ENCODE measurements at places on chromosomes 1 and 21. TPM values are rescaled to one million over a fixed set of nuclear protein-coding genes. Genes with fewer than 3 reads are reported as not detected.

The CD34 gene
- not detected for total RNA-seq

The LRRC38 gene
- not detected for total RNA-seq

The GPR25 gene
- total RNA-seq: not detected

The DNASE2B gene
- total RNA-seq: not detected

DNA sequence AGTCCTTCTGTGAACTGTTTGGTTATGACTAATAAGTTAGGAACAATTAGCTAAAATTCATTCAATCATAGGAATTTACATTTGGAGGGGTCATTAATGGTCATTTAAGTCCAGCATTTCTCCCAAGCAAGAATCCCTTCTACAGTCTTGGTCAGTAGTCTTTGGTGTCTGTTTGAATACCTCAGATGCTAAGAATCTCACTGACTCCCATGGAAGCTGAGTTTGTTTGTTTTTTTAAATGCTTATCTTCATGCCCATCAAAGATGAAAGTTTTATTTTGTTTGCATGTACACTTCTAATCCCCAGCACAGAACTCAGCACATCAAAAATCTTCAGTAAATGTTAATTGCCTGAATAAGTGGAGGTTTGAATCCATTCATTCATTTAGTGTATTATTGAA lies 41.3 kb upstream of the SLC44A3 start:
- no peak for DNase-seq

DNA sequence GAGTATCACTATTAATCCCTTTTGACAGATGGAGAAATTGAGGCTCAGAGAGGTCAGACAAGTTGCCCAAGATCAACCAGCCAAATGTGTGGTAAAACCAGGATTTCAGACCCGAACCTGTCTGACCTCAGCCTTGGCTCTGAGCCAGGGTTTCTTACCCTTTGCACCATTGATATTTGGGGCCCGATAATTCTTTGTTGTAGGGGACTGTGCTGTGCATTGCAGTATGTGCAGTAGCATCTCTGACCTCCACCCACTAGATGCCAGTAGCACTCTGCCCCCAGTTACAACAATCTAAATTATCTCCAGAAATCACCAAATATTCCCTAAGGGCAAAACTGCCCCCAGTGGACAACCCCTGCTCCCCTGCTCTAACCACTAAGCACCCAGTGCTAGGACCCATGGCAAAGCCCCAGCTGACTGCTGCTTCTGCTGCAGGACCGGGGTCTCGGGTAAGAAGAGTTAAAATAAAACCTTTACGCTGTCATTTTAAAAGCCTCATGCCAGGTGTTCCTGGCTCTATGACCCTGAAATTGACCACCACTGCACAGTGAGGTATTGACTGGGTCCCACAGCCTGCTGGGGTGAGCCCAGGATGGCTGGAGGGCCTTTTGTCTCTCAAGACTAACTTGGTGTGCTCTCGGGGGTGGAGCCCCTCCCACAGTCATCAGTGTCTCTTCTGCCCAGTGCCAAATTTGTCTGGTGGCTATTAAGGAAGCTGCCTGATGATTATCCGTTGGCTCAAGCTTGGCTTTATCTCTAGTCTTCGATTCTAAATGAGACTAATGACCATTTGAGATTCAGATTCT lies 5.6 kb upstream of the MAN1C1 start:
- no peak for DNase-seq

DNA sequence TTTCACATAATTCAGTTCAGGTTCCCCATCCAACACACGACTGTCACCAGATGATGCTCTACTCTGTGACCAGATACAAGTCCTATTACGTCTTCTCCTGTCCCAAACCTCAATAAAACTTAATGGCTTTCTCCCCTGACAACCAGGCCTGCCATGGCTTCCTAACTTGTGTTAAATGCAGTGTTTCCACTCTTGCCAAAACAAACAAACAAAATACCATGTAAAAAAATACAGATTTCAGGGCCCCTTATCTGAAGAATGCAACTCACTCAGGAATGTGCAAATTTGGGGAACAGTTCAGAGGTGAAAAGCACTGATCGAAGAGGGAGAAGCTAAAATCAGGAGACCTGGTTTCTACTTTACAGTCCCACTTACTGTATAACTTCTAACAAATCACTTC lies 863 bp upstream of the NUF2 start:
- DNase-seq: peak; percentile 1

GRCh38 chr1:226945106-226945857 lies 5.2 kb downstream of the COQ8A start:
- peak; percentile 85 for DNase-seq

DNA sequence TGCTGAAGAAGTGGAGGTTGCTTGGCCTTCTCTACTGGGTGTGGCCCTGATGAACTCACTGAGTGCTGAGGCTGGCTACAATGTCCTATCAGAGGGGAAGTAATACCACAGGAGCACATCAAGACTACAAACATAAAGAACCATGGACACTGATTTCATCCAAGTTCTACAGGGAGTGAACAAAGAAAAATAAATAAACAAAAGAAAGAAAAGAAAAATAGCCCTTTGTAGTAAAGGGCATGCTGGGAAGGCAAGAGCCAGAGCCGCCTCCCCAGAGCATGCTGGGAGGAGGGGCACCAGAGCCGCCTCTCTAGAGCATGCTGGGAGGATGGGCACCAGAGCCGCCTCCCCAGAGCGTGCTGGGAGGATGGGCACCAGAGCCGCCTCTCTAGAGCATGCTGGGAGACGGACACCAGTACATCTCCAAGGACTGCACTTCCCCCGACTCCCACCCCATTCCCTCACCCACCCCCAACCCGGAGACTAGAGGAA lies 65.9 kb downstream of the LAMC2 start:
- no peak for DNase-seq

GRCh38 chr1:155120253-155120652 lies 7.4 kb upstream of the EFNA1 start:
- no peak for DNase-seq

DNA sequence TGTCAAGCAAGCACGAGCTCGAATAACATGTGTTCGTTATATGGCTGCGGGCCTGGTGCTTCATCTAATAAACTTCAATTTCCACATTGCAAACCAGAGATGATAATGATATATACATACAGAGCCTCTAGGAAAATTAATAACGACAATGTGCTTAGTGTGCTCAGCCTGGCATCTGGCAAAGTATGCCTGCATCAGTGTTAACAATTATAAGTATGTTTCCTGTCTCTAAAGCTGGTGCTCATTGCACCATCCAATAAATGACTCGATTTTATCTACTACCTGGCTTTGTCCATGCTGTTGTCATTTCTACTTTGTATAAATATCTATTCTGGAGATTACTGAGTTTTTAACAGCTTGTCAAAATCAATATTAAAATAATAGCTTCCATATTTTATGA lies 1402.6 kb downstream of the MRPL39 start:
- DNase-seq: no peak

DNA sequence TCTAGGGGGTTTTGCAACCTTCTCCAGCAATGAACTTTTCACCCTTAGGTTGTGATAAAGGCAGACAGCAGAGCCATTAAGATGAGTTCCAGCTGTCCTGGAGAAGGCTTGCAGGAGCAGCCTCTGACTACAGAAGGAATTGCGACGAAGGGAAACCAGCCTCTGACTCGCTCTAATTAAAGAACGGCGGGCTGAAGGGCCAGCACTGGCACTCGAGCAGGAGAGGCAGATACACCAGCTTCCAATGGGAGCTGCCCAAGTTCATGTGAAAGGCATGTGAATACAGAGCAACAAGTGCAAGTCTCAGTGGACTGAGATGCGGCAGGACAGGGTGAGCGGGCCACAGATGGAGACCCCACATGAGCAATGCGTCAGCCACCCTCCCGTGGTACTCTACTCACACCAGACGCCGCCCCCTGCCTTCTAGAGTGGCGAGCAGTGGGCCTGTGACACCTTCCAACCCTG lies 15.7 kb downstream of the RCC2 start:
- no peak for DNase-seq

DNA sequence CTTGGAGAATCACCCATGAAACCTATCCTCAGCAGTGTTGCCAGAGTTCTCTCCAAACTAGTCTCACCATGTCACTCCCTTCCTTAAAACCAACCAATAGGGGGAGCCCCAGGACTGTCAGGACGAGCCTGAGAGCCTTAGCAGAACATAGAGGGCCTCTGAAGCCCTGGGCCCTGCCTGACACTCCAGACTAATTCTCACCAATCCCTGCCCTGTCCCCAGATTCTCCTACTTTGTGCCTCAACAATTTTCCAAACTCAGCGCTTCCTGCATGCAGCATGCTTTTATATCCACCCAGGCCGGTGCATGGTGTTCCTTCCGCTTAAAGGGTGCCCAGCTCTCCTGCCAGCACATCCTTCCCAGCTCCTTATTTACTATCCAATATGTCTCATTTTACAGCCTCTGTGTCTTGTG lies 42.7 kb downstream of the HSD3B1 start:
- DNase-seq: peak; percentile 53
